ENCODE measurements at places on chromosomes 4 and X. TPM values are rescaled to one million over a fixed set of nuclear protein-coding genes. Genes with fewer than 3 reads are reported as not detected.

The CDK16 gene
- 67.1 TPM for total RNA-seq

The LINC00632 gene
- total RNA-seq, result not detected

The GAGE12F gene
- total RNA-seq, result not detected

The PDGFRA gene
- total RNA-seq, result not detected

The TMEM150C gene
- not detected for total RNA-seq

The SERPINA7 gene
- total RNA-seq, result not detected
